HL-60 (cell line): ENCODE measurements at places on chromosomes 13 and 19.
A peak's percentile ranks its signal among the peaks of the same experiment; 100 is the strongest.

DNA sequence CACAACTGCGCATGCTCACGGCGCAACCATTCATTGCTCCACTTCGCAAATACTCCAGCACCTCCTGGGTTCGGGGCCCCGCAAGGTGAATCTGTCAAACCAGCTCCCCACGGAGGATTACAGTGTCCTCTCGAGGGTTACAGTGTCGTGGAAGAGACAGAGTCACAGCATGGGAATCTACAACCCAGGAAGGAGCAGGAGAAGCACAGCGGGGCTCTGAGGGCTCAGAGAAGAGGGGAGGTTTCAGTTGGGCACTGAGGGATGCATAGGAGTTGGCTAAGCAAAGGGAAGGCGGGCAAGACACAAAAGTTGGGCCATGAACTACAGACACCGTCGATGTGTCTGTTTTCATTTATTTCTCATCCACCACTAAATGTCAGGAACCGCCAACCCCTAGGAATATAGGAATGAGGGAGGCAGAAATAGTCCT is 1.0 kb upstream of the GTF2F1 start:
- DNase-seq = no peak

GRCh38 chr13:45289936-45290563 is 50.9 kb downstream of the TPT1 start:
- no peak for DNase-seq

DNA sequence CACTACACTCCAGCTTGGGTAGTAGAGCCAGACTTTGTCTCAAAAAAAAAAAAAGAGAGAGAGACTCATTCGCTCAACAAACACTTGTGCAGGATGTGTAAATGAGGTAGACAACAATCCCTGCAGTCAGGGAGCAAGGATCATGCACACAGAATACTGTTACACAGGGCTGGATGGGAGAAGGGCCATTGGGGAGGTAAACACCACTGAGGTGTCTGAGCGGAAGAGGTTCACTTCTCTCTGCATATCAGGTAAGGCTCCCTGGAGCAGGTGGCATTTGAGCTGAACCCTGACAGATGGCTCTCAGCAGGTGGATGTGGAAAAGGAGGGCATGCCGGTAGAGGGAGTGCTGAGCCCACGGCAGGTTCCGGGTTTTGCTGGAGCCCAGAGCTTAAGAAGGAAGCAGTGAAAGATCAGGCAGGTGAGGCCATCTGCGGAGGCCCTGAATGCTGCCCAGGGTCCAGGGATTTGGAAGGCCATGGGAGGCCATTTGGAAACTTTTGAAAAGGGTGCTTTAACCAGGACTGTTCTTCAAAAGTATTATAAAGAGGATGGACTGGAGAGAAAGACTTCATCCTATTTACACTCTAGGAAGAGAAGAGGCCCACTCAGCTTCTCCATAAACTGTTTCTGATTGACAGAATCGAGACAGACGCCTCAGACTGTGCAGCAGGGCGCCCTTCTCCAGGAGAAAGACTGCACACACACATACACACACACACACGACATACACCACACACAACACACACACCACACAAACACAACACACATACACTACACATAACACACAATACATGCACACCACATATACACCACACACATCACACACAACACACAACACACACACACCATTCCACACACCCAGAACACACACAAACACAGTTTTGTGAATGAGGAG is 199.4 kb downstream of the USP12 start:
- DNase-seq = peak; percentile 16

DNA sequence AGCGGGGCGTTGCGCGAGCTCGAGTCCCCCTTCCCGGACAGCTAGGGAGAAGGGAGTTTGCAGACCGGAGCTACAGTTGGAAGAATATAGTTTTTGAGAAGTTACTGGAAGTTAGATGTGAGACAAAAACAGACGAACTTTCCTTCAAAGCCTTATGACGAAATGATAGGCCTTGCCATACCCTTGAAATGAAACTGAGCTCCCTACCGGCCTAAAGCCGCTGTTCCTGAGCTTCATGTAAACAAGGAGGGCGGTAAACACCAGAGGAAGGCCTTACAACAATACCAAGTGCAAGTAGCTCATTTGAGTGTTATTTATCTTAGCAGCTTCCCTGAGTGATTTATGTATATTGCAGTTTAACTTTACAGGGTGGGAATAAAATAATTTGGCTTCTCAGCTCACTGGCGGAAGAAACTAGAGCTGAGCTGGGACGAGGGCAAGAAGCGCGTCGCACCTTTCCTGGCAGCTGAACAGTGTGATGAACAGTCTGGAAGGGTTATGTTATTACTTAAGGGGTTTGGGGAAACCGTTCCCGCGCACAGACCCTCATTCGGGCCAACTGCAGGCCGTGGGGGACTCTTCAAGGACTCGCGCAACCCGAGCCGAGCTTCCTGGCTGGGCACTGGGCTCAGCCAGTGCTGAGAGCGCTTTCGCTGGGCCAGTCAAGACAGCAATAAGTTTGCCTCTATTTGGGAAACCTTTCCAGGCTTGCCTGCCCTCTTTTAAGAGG is 111.2 kb downstream of the KCNRG start:
- DNase-seq = peak; percentile 51

GRCh38 chr19:664913-665443 is 2.0 kb upstream of the RNF126 start:
- peak; percentile 51 for DNase-seq

- no peak for DNase-seq
These were observed 166.1 kb downstream of the USP12 start for GRCh38 chr13:27005556-27005955.
